Astrocyte (in vitro differentiated cells and primary cell): ENCODE measurements at places on chromosomes 1 and 21. TPM values are rescaled to one million over a fixed set of nuclear protein-coding genes. Genes with fewer than 3 reads are reported as not detected.

Gene DAP3
- total RNA-seq = 101 and 108 TPM in 2 replicates

GRCh38 chr1:169321539-169321938 lies 46.1 kb downstream of the NME7 start:
- no peaks in the 10 kb centered on the region for H3K27me3 ChIP-seq
- no peaks in the 10 kb centered on the region for H3K36me3 ChIP-seq
- DNase-seq = peak; percentile 48
- H3K27ac ChIP-seq = no peak overlapping the region
- H3K4me1 ChIP-seq = peaks cover 3% of the 10 kb centered on the region

Gene TFF1
- total RNA-seq = not detected in 2 replicates

Gene RIMS3
- 4.3 and 4.9 TPM in 2 replicates for total RNA-seq

- H3K27ac ChIP-seq = no peak overlapping the region
- DNase-seq = no peak
- no peak overlapping the region for H3K4me3 ChIP-seq
- no peaks in the 10 kb centered on the region for H3K36me3 ChIP-seq
- H3K4me1 ChIP-seq = peaks cover 10% of the 10 kb centered on the region
These were observed 9.1 kb downstream of the ITGB2 start for GRCh38 chr21:44911384-44912157.

DNA sequence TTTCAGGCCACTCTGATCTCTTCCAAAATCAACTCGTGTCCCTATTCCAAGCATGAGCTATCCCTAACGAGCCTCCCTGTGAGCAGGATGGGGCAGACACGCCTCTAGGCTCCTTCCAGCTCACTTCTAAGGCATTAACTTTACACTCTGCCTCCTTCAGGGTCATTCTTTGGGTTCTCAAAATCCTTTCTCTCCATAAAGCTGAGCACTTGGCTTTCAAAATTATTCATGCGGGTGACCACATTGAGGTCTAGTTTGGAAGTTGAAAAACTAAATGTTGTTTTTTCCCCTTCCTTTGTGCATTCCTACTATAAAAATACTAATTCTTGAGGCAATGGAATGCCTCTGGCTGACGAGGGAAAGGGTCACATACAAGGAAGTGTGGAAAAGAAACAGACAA lies 33.5 kb upstream of the BMP8B start:
- H3K4me3 ChIP-seq = no peak overlapping the region
- no peaks in the 10 kb centered on the region for H3K36me3 ChIP-seq
- H3K27me3 ChIP-seq = no peaks in the 10 kb centered on the region
- no peak overlapping the region for H3K27ac ChIP-seq

Gene PTPRU
- 36.6 and 47.2 TPM in 2 replicates for total RNA-seq

GRCh38 chr1:42845866-42846256 lies 552 bp upstream of the ZNF691 start:
- peaks cover 10% of the 10 kb centered on the region for H3K36me3 ChIP-seq
- H3K27ac ChIP-seq = peak overlapping the region; percentile 3
- no peaks in the 10 kb centered on the region for H3K27me3 ChIP-seq
- DNase-seq = no peak
- peak overlapping the region; percentile 89 for H3K4me3 ChIP-seq
- peaks cover 8% of the 10 kb centered on the region for H3K4me1 ChIP-seq

Gene OPN3
- 12.0 and 16.9 TPM in 2 replicates for total RNA-seq

Gene DCDC2B
- not detected in 2 replicates for total RNA-seq

Gene C1orf52
- 42.4 and 44.5 TPM in 2 replicates for total RNA-seq

Gene CYP4Z1
- total RNA-seq = not detected in 2 replicates

Gene LIX1L
- 35.4 and 37.2 TPM in 2 replicates for total RNA-seq

- no peak overlapping the region for H3K27ac ChIP-seq
- no peaks in the 10 kb centered on the region for H3K36me3 ChIP-seq
- no peak overlapping the region for H3K4me3 ChIP-seq
- no peak for DNase-seq
- no peaks in the 10 kb centered on the region for H3K27me3 ChIP-seq
- H3K4me1 ChIP-seq = no peaks in the 10 kb centered on the region
These were observed 365.2 kb downstream of the DSCAM start for GRCh38 chr21:40481764-40482163.

- peak overlapping the region; percentile 71 for H3K4me3 ChIP-seq
- peak; percentile 80 for DNase-seq
- no peak overlapping the region for H3K27ac ChIP-seq
- no peaks in the 10 kb centered on the region for H3K36me3 ChIP-seq
These were observed 27.4 kb downstream of the RABIF start for GRCh38 chr1:202861420-202862132.

- H3K4me1 ChIP-seq = peaks cover 9% of the 10 kb centered on the region
- no peaks in the 10 kb centered on the region for H3K36me3 ChIP-seq
- peak; percentile 67 for DNase-seq
- H3K27ac ChIP-seq = peak overlapping the region; percentile 85
- no peaks in the 10 kb centered on the region for H3K27me3 ChIP-seq
These were observed 53.8 kb upstream of the HPDL start for GRCh38 chr1:45272913-45273371.

Gene FYB2
- 0.14 and 0.26 TPM in 2 replicates for total RNA-seq

GRCh38 chr1:10851024-10852013 lies 54.9 kb upstream of the CASZ1 start:
- H3K27me3 ChIP-seq = peaks cover 2% of the 10 kb centered on the region
- no peaks in the 10 kb centered on the region for H3K36me3 ChIP-seq
- no peak for DNase-seq
- no peak overlapping the region for H3K4me3 ChIP-seq
- no peak overlapping the region for H3K27ac ChIP-seq

DNA sequence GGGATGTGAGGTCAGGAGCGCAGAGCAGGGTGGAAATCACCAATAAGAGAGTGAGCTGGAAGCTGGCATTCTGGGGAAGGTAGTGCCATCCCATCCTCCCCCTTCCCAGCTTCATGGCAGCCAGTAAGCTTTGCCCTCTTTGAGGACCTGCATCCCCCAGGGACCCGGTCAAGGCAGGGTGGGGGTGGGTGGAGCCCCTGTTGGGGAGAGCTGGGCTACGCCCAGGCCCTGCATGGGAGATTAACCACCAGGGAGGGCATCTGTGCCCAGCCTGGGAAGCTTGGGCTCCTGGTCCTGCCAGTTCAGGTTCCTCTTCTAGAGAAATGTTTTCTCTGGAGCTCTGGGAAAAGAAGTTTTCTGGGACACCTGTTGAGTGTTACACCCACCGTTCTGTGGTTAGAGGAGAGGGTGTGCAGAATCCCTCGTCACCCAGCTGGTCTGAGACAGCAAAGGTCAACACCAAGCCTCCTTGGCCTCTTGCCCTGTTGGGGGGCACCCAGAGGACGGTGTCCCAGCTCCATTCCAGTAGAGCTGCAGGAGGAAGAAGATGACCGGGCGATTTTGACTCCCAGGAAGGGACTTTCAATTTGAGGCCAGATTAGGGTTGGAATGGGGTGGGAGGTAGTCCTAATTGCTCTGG lies 30.1 kb upstream of the TENT5C start:
- H3K27me3 ChIP-seq = no peaks in the 10 kb centered on the region
- DNase-seq = no peak
- no peaks in the 10 kb centered on the region for H3K4me1 ChIP-seq
- H3K27ac ChIP-seq = no peak overlapping the region
- no peak overlapping the region for H3K4me3 ChIP-seq
- H3K36me3 ChIP-seq = no peaks in the 10 kb centered on the region

Gene PTTG1IP
- 208 and 240 TPM in 2 replicates for total RNA-seq

Gene OSCP1
- total RNA-seq = 4.2 and 6.3 TPM in 2 replicates
